H54 (cell line): ENCODE measurements at places on chromosomes 11 and 22.
A peak's percentile ranks its signal among the peaks of the same experiment; 100 is the strongest.

DNA sequence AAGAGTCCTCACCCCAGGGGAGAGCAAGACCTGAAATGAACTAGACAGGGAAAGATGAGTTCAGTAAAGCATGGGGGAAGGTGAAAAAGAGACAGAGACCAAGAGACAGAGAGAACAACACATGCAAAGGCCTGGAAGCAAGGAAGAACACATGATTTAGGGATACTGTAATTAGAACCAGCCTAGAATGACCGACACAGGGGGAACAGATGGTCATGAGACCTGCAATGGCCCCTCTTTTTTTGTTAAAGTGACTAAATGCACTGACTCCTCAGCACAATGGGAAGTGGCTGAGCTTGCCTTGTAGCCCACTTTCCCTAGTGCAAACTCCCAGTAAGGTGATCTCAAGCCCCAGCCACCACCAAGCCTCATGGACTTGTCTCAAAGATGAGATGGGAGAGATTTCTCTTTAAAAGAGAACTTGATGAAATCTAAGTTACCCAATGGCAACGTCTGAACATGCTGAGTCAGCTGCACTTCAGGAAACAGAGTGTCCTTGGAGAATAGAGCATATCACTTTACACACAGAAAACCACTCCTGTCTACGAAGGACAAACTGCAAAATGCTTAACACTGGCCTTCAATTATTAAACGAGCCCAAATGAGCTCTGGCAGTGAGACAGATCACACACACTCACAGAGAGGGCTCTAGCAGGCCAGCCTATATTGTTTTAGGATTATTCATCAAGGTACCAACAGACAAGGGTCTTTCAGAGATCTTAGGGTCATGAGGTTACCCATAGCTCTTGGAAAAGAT is 91.0 kb downstream of the SERGEF start:
- DNase-seq = no peak

DNA sequence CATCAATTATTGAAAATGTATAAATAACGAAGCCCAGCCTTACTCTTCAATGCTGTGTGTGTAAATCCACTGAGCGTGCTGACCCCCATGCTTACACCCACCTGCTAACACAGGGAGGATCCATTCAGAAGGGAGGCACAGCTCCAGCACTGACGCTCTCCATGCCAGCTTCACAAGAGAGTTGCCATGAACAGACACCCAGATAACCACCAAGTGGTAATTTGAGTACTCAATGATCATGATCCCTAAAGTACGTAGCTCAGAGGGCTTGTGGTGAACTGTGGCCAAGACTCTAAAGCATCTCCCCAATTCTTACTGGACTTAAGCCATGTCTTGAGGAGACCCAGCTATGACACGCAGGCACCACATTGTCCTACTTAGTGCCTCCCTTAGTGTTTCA is 98.7 kb downstream of the IGLL1 start:
- DNase-seq = no peak

DNA sequence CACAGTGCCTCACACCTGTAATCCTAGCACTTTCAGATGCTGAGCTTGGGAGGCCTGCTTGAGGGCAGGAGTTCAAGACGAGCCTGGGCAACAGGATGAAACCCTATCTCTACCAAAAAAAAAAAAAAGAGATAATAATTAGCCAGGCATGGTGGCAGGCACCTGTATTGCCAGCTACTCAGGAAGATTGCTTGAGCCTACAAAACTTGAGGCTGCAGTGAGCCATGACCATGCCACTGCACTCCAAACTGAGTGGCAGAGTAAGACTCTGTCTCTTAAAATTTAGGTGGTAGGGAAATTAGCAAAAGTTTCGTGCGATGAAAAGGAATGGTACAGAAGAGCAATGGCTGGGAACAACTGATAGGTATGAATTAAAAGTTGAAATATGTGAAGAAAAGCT is 18.0 kb downstream of the ST13 start:
- DNase-seq = no peak

GRCh38 chr22:21759093-21759492 is 23.5 kb upstream of the YPEL1 start:
- DNase-seq = no peak

DNA sequence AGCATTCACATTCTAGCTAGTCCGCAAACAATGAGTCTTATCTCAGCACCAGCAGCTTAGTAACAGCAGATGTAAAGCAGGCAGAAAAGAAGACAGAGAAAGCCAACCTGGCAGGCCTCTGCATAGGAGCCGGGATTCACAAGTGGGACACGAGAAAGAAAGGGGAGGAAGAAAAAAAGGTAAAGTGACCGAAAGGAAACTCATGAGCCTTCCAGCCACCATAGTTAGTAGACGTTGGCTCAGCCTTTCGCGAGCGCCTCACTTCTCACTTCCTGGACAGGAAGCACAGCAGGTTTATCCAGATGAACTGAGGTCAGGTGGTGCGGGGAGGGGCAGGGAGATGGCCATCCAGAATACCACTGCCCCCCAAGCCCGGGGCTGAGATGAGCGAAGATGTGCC is 19.7 kb upstream of the KAT5 start:
- DNase-seq = no peak

DNA sequence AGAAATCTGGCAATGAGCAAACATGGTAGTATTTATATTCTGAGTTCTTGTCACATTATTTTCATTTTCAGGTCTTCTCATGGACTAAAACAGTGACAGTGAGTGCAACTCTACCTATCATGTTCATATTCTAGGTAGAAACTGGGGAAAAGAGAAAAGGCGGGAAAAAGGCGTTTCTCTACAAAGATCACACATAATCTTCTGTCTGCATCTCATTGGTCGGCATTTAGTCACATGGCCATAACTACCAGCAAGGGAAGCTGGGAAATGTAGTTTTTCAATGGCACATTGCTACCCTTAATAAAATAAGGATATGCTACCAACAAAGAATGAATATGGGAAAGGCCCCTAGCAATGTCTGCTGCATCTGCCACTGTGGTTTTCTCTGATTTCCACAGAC is 57.6 kb upstream of the B3GAT1 start:
- no peak for DNase-seq

- DNase-seq = no peak
Observed at GRCh38 chr11:19625438-19625837, 87.2 kb upstream of the NAV2 start.

DNA sequence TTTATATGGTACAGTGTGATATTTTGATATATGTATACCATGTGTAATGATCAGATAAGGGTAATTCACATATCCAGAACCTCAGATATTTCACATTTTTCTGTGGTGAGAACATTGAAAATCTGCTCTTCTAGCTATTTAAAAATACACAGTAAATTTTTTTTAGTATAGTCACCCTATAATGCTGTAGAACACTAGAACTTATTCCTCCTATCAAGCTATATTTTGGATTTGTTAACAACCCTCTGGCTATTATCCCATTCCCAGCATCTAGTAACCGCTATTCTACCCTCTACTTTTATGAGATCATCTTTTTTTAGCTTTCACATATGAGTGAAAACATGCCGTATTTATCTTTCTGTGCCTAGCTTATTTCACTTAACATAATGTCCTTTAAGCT is 65.5 kb upstream of the SYT9 start:
- DNase-seq = no peak

GRCh38 chr22:36236388-36237319 is 2.7 kb downstream of the APOL2 start:
- DNase-seq = no peak

DNA sequence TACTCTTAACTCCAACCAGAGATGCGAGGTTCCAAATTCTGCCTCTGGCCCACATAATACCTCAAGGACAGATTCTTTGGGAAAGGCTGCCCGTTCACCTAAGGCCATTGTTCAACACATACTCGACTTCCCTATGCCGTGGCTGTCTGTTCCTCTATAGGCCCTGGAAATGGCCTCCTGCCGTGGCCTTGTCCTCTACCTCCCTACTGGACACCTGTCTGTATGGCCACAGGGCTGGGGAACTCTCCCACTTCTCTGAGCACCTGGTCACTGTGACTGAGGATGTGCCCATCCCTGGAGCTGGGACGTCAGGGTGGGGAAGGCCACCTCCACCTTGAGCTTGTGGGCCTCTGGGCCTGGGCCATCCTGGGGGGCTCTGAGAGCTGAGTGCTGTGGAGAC is 340.5 kb upstream of the B3GAT1 start:
- DNase-seq = no peak

DNA sequence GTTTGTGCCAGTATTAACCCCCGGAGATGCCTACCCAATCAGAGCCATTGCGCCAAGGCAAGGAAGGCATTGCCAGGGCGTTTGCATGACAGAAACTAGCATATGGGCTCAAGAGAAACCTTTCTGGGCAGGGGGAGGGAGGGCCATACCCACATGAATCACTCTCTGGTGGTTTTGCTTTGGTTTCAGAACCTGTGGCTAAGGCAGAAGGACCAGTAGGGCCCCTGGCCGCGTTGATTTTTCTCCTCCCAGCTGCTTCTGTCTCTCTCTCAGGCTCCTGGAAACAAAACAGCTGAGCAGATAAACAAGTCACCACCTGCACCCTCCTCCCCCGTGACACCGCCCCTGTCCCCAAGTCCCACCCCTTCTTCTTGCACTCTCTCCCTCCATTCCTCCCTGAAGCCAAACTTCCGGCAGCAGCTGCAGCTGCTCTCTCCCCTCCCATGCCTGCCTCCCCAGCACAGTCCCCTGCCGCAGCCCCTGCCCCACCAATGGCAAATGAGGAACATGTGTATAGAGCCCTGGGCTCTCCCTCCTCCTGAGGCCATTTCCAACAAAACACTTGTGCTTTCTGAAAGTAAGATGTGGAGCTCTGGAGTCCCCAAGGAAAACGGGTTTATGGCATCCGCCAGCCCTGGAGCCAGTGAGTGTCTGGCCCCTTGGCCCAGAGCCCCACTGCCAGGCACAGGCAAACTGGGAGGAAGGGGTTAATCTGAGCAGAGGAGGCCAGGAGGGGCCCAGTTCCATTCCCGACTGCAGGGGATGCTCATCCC is 39.0 kb upstream of the ADA2 start:
- DNase-seq = peak; percentile 23

- no peak for DNase-seq
Observed at GRCh38 chr11:56817661-56818060, 69.2 kb upstream of the OR9G4 start.

GRCh38 chr22:38106814-38107578 is 3.5 kb downstream of the BAIAP2L2 start:
- no peak for DNase-seq

GRCh38 chr22:34294476-34294875 is 374.2 kb upstream of the LARGE1 start:
- DNase-seq = no peak

DNA sequence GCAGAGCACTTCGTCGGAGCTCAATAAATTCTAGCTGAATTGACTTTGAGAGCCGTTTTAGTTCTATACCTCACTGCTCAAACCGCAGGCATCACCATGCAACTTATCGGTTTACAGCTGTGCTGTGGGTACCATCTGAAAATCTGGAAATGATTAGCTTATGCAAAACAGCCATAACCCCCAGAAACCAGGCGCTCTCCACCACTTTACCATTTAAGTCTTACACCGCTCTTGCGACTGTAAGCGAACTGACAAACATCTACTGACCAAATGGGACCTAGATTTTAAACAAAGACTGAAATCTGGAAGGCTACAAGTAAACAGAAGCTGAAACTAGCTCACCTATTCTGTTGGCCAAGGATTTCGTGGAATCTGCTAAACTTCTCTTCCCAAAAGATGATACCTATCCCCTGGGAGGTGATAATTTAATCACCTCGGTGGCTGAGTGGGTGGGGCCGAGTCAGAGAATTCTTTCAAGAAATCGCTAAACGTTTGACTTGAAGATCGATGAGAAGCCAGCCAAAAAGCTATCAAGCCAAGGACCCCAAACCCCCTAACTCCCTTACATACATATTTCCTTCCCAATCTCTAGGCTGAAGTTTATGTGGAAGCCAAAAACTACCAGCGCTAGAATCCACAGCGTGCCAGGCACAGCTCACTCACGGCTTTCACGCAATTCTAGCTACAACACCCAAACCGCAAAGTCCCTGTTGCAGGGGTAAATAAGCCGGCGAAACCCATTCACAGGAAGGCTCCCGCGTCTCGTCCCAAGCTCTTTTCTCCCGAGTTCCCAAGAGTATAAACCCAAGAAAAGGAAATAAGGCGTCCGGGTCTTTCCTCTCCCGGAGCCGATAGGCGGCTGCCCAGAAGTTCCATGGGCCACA is 644 bp downstream of the SPTY2D1 start:
- no peak for DNase-seq

- DNase-seq = no peak
Observed at GRCh38 chr11:69111624-69112542, 43.9 kb upstream of the SMIM38 start.

GRCh38 chr22:32799496-32799895 is 2.0 kb upstream of the TIMP3 start:
- no peak for DNase-seq

DNA sequence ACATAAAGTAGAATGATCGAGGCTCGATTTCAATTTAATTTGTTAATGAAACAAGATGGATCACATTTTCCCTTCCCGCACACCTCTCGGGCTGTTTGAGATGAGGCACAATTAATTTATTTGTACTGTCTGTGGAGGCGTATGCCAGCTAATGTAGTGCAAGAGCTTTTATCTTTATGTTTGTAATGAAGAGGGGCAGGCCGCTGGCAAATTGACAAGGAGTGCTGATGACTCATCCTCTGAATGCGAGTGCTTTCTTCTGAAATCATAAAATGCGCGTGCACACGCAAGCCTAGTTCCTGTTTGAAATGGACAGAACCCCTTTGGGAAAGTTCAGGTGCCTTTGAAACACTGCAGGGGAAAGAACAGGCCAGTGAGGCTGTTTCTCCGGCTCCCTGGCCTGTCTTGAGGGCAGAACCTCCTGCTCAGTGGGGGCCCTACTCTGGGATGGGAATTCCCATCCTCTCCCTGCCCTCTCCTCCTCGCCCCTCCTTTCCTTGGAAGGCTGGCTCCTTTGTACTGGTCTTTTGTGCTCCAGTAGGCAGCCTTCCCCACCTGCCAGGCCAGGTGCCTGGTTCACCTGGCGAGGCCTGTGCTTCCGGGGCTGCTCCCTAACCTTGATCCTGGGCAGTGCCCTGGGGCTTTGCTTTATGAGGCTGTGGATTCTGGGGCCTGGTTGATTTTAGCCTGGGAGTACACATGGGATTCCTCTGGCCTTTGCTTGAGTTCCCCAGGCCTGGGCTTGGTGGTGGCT is 50.3 kb downstream of the TEAD1 start:
- peak; percentile 36 for DNase-seq

DNA sequence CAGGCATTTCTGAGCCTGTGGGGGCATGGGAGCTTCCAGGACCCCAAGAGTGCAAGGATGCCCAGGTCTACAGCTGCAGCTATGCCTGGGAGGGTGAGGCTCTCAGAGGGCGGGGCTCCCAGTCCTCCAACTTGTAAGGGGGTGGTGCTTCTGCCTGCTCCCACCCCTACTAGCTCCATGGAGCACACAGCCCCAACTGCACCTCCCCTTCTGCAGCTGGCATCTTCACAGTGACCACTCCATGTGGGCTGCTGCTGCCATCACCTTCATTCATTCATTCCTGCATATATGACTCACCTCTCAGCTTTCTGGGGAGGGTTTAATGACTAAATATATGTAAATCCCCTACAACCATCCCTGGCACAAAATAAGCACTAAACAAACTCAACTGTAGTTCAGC is 43.8 kb downstream of the CHST1 start:
- DNase-seq = no peak

- no peak for DNase-seq
Observed at GRCh38 chr22:27137871-27138337, 480.5 kb downstream of the MIAT start.
